Substantia nigra (tissue), 51 donors: ENCODE measurements at places on chromosomes 2 and 18.
A peak's percentile ranks its signal among the peaks of the same experiment; 100 is the strongest.

DNA sequence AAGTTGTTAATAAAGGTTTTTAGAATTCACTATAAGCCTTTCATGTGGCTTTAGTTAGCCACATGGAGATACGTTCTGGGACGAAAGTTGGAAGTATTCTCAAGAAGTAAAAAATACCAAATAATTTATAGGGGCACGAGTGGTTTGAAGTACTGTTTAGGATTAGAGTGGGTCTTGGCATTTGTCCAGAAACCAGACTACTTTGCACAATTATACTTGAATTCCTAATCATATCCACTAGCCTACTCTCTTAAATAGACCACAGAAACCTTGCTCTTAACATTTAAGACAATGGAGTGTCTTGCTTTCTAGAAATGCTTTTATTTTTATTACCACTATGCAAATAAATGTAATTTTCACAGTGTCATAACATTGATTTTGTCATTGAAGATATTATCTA lies 44.6 kb downstream of the UBE2E3 start:
- DNase-seq: no peak

DNA sequence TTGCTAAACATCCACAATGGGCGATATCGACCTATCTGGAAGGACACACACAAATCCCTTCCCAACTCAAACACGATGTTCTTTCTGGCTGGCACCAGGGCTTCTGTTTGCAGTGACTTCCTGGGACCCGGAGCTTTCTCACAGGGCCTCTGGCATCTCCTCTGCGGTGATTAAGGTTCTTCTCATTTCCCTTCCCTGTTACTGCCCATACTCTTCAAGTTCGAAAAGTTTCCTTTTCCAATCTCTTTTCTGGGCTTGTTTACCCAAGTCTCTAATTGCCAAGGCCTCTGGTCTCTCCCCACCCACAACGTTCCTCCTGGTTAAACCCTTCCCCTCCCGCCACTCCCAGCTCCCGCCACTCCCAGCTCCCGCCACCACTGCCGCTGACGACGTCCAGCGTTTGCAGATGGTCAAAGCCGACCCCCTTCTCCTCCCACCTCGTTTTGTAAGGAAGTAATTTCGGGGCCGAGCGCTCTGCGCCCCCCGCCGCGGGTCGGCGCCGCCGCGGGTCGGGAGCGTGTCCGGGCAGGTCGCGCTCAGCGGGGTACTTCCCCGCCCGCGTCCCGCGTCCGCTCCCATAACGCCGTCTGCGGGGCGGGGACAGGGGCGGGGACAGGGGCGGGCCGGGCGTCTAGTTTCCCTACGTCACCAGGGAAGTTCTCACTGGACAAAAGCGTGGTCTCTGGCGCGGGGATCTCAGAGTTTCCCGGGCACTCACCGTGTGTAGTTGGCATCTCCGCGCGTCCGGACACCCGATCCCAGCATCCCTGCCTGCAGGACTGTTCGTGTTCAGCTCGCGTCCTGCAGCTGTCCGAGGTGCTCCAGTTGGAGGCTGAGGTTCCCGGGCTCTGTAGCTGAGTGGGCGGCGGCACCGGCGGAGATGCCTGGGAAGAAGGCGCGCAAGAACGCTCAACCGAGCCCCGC lies at the start of gene PMAIP1:
Gene PMAIP1, plus strand, starts transcription at position 699 of the 924 bp plus-strand sequence. Its CDS starts 182 bp downstream, at position 881.
- peak; percentile 70 for DNase-seq

DNA sequence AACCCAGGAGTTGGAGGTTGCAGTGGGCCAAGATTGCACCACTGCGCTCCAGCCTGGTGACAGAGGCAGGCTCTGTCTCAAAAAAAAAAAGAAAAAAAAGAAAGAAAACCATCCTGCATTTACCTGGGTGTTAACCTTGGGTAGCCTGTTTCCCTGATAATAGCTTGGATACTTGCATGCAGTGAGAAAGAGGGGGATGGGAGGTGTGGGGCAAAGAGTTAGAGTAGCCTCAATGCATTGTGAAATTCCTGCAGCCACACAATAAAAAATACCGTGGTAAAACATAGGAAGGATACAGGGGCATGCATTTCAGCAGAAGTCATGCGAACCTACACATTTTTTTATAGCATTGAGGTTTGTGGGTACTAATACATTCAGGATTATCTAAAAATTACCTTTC lies 76.6 kb upstream of the ZNF516 start:
- no peak for DNase-seq

GRCh38 chr2:98608962-98609604 lies 694 bp downstream of the UNC50 start:
- no peak for DNase-seq

GRCh38 chr2:201223089-201224073 lies 37.0 kb upstream of the CASP8 start:
- no peak for DNase-seq

- DNase-seq: no peak
These were observed 123.8 kb downstream of the CYP26B1 start for GRCh38 chr2:72023678-72024390.

GRCh38 chr18:66990909-66991308 lies 387.0 kb upstream of the CDH19 start:
- DNase-seq: no peak

DNA sequence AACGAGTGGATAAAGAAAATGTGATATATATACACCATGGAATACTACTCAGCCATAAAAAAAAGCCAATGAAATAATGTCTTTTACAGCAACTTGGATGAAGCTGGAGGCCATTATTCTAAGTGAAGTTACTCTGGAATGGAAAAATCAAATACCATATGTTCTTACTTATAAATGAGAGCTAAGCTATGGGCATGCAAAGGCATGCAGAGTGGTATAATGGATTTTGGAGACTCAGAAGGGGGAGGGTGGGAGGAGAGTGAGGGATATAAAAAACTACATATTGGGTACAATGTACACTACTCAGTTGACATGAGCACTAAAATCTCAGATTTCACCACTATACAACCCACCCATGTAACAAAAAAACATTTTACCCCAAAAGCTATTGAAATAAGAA lies 1.7 kb upstream of the MSGN1 start:
- no peak for DNase-seq

DNA sequence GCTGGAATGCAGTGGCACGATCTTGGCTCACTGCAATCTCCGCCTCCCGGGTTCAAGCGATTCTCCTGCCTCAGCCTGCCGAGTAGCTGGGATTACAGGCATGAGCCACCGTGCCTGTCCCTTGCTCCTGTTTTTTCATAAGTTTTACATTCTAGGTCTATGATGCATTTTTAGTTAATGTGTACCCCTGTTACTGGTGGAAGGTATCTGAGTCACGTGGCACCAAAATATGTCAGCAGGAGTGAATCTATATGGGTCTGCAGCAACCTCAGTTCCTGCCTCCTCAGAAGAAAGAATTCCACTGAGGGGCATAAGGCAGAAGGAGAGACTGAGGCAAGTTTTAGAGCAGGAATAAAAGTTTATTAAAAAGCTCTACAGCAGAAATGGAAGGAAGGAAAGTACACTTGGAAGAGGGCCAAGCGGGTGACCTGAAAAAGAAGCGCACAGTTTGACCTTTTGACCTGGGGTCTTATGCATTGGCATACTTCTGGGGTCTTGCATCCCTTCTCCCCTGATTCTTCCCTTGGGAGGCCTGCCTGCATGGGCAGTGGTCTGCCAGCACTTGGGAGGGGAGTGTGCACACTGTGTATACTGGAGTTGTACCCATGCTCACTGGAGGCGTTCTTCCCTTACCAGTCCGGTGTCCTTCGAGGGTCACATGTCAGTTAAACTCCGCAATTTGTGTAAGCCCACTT lies 1.1 kb upstream of the MFSD2B start:
- no peak for DNase-seq

DNA sequence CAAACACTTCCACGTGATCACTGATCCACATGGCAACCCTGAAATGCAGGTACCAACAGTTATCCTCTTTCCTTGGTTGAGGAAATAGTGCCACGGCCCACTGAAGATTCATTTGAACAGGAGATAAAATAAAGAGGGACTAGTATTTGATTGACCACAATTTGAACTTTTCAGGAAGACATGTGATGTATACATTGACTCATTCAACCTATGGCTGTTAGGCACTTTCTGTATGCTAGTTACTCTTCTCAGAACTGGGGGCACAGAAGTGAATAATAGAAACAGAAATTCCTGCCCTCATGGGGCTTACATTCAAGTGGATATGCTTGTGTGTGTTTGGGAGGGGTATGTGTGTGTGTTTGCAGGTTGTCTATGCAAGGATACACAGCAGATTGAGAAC lies 199.6 kb downstream of the PRKCE start:
- no peak for DNase-seq

DNA sequence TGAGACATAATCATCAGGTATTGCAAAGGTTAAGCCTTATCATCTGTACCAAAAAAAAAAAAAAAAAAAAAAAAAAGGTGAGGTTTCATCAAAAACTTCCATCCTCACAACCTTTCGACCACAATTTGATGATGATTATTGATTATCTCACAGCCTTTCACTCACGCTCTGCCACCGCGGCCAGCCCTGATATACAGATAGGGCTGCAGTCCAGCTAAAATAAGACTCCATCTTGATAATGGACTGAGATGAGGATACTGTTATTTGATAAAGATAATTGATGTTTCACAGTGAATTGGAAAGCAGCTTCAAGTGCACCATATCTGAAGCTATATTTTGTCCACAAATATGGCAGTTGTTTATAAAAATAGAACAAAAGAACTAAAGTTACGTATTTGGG lies 159.7 kb upstream of the BOD1L2 start:
- no peak for DNase-seq

DNA sequence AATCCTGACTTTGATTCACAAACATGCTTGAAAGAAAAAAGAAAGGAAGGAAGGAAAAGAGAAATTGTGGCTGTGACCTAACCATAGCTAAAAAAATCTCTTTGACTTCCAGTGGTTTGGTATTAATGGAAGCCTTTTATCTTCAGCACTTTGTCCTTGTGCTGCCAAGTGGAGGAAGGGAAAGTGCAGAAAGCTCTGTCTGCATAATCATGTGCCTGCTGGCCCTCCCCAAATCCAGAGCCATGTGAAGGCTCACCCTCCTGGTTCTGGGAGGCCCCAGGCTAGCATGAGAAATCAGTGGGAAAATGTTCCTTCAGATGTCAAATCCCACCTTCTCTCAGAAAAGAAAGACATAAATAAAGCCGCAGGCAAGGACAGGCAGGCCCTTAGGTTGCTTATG lies 48.3 kb upstream of the BMPR2 start:
- DNase-seq: no peak

GRCh38 chr2:54818226-54818625 lies 94.8 kb downstream of the EML6 start:
- DNase-seq: no peak

- DNase-seq: no peak
These were observed 445.7 kb upstream of the SLC14A2 start for GRCh38 chr18:45169610-45170009.

DNA sequence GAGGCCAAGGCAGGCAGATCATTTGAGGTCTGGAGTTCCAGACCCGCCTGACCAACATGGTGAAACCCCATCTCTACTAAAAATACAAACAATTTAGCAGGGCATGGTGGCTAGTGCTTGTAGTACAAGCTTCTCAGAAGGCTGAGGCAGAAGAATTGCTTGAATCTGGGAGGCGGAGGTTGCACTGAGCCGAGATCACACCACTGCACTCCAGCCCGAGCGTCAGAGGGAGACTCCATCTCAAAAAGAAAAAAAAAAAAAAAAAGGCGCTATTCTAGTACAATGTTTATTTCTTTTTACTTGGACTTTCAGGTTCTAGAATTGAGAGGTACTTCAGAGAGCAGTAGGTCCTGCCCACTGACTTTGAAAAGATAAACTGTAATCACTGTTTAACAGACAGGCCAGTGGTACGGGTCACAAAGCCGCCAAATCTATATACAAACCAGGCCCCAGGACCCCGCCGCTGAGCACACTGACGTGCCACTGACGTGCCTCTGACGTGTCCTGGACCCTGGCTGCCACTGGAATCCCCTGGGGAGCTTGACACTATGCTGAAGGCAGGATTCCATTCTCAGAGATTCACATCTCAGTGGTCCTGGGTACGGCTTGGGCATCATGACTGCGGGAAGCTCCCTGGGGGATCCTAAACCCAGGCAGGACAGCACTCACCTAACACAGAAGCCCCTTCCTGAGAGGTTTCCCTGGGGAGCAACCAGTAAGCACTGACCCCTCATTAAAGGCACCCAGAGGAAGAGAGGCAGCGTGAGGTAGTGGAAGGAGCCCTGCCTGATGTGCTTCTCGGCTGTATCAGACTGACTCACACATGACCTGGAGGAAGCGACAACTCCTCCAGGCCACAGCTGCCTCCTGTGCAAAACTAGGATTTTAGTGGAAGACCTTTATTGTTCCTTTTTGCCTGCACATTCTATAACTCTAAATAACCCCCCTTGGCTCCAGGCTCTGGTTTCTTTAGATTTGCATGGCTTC lies 197.8 kb upstream of the MEIS1 start:
- no peak for DNase-seq

DNA sequence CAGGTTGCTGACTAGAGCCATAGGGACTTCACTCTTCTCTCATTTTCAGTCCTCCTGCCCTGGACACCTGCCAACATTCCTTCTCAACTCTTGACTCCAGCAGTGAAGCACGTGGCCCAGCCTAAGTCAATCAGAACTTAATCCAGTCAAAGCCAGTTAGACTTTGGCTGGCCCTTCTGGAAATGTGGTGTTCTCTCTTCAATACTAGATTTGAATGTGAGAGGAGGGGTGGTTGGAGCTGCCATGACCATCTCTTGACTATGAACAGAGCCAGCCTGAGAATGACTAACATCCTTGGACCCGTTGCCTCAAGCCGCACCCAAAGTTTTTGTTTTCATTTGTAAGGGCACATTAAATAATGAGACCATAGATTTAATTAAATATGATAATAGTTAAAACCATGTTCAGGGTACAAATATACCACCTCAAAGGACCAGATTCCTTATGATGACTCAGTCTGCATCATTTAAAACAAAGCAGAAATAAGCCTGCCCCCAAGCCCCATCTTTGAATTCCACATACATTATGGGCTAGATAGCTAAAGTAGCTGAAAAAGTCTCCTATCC lies 49.7 kb upstream of the RASGRP3 start:
- no peak for DNase-seq

DNA sequence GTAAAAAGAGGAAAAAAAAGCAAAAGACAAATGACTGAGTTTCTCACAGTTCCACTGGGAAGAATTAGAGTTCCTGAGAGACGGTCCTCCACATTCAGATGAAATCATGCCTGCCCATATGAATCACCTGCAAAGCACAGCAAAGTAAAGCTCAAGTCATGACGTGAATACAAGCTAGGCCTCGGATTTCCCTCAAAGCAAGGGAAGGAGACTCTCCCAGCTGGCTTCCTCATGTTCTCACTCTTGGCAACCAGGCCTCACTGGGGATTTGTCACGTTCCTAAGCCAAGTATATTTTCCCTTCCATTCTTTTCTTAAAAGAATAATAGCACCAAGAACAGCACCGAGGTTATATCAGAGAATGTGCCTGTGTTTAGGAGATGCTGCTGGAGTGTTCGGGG lies 47.0 kb downstream of the CYP27C1 start:
- no peak for DNase-seq

DNA sequence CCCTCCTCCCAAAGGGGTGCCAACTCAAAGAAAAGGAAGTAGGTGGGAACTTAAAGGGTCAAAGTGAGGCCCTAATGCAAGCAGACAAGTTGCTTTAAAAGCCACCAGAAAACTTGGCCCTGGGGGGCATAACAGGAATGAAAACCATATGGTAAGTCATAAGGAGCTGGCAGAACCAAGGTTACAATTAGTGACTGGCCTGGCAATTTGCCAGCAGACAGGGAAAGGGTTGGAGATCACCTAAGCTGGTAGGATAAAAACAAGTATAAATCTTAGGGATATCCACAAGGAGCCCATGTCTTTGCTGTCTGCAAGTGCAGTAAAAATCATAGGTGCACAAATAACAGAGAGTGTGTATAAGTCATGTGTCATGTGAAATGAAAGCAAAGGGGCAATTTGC lies 256.7 kb upstream of the LRRTM4 start:
- no peak for DNase-seq
